ENCODE measurements at places on chromosomes 5 and 9.

- no peaks in the 10 kb centered on the region for H3K4me1 ChIP-seq
- H3K27ac ChIP-seq: no peak overlapping the region
Observed at GRCh38 chr5:97164846-97165245, 18.2 kb downstream of the RIOK2 start.

GRCh38 chr5:14870337-14871213, 1.0 kb downstream of the ANKH start:
- DNase-seq: peak; percentile 32
- H3K27me3 ChIP-seq: no peaks in the 10 kb centered on the region
- H3K4me3 ChIP-seq: peak overlapping the region; percentile 56
- no peaks in the 10 kb centered on the region for H3K36me3 ChIP-seq

- no peak for DNase-seq
Observed at GRCh38 chr9:19130436-19130835, 3.1 kb upstream of the PLIN2 start.

DNA sequence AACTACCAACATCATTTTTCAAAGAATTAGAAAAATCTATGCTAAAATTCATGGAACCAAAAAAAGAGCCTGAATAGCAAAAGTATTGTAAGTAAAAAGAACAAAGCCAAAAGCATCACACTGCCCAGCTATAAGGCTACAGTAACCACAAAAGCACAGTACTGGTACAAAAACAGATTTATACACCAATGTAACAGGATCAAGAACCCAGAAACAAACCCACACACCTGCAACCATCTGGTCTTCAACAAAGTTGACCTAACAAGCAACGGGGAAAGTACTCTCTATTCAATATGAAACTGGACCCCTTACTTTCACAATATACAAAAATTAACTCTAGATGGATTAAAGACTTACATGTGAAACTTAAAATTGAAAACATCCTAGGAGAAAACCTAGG, 94.2 kb upstream of the TARS1 start:
- DNase-seq: no peak
- no peak overlapping the region for H3K4me3 ChIP-seq
- H3K27me3 ChIP-seq: no peaks in the 10 kb centered on the region
- H3K4me1 ChIP-seq: no peaks in the 10 kb centered on the region

- no peaks in the 10 kb centered on the region for H3K4me1 ChIP-seq
- DNase-seq: no peak
- H3K36me3 ChIP-seq: no peaks in the 10 kb centered on the region
- no peak overlapping the region for H3K27ac ChIP-seq
Observed at GRCh38 chr5:35308421-35308820, 78.1 kb upstream of the PRLR start.

DNA sequence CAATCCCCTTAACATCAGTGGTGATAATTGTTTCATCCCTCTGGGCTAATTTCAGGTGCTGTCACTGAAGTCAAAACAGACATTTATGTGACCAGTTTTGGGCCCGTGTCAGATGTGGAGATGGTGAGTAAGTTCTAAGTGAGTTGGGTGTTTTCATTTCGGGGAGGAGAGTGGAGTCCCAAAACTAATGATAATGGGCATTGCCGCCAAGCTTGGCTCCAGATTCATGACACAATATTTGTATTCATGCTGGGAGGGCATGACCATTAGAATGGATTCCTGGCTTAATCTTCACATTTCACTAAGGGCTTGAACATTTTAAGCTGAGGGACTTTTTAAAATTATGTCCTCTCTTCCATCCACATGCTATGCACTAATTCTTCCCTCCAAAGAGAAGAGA, 1.4 kb downstream of the GABRA6 start:
- H3K27ac ChIP-seq: no peak overlapping the region
- no peaks in the 10 kb centered on the region for H3K36me3 ChIP-seq
- no peak for DNase-seq
- H3K4me1 ChIP-seq: no peaks in the 10 kb centered on the region
- H3K4me3 ChIP-seq: no peak overlapping the region
- no peaks in the 10 kb centered on the region for H3K27me3 ChIP-seq

GRCh38 chr5:20956134-20956533, 968.1 kb upstream of the CDH18 start:
- no peak for DNase-seq
- no peak overlapping the region for H3K4me3 ChIP-seq
- no peaks in the 10 kb centered on the region for H3K4me1 ChIP-seq
- no peaks in the 10 kb centered on the region for H3K27me3 ChIP-seq
- H3K27ac ChIP-seq: no peak overlapping the region
- no peaks in the 10 kb centered on the region for H3K36me3 ChIP-seq

DNA sequence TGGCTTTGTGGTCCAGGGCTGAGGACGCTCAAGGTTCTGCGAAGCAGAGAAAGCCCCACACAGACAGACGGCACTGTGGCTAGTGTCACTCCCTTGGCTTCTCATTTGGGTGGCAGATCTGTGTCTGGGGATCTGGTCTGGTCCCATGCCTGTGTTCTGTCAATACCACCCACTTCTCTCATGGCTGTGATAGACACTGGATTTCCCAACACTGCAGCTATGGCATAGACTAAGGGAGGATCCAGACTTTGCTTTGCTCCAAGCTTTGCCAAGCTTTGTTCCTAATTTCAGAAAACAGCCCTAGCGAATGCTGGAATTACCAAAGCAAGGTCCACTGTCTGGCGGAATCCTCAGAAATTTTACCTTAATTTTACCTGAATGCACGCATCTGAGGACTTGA, 62.1 kb downstream of the GADD45G start:
- no peaks in the 10 kb centered on the region for H3K4me1 ChIP-seq
- DNase-seq: no peak
- H3K4me3 ChIP-seq: no peak overlapping the region
- no peaks in the 10 kb centered on the region for H3K36me3 ChIP-seq
- no peaks in the 10 kb centered on the region for H3K27me3 ChIP-seq
- no peak overlapping the region for H3K27ac ChIP-seq

- no peak overlapping the region for H3K27ac ChIP-seq
- H3K36me3 ChIP-seq: no peaks in the 10 kb centered on the region
- H3K4me1 ChIP-seq: peaks cover 7% of the 10 kb centered on the region
- peak overlapping the region; percentile 68 for H3K4me3 ChIP-seq
Observed at GRCh38 chr9:97803167-97804058, 49.6 kb upstream of the FOXE1 start.

DNA sequence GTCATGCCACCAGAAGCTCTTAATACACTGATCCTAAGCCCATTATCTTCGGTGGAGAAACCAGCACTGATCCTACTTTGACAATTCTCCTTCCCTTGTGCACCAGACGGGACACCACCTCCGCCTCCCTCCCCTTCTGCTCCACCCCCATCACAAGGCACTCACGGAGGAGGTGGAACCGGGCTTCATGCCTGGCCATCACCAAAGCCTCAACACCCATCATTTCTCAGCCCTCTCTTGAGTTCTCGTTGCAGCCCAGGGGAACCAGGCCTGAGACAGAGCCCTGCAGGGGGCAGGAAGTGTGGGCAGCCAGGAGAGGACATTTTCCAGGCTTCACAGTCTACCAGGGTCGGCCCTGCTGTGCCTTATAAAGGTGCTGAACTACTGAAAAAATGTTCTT, 160.5 kb downstream of the GOLPH3 start:
- no peak overlapping the region for H3K27ac ChIP-seq
- H3K27me3 ChIP-seq: no peaks in the 10 kb centered on the region
- no peak overlapping the region for H3K4me3 ChIP-seq
- no peak for DNase-seq
- no peaks in the 10 kb centered on the region for H3K4me1 ChIP-seq
- no peaks in the 10 kb centered on the region for H3K36me3 ChIP-seq

DNA sequence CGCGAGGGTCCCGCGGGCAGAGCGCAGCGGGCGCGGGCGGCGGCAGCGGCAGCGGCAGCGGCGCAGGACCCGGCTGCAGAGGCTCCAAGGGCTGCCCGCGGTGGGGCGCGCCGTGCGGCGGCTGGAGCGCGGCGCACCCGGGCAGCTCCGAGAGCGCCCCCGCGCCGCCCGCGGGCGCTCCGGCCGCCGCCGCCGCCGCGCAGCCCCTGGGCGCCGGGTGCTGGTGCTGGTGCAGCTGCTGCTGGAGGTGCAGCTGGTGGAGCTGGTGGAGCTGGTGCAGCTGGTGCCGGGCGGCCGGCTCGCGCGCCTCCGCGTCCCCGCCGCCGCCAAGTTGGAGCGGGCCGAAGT, 644 bp downstream of the IER5L start:
- H3K4me1 ChIP-seq: no peaks in the 10 kb centered on the region
- H3K4me3 ChIP-seq: peak overlapping the region; percentile 71
- no peak for DNase-seq
- peak overlapping the region; percentile 61 for H3K27ac ChIP-seq
- H3K36me3 ChIP-seq: no peaks in the 10 kb centered on the region

DNA sequence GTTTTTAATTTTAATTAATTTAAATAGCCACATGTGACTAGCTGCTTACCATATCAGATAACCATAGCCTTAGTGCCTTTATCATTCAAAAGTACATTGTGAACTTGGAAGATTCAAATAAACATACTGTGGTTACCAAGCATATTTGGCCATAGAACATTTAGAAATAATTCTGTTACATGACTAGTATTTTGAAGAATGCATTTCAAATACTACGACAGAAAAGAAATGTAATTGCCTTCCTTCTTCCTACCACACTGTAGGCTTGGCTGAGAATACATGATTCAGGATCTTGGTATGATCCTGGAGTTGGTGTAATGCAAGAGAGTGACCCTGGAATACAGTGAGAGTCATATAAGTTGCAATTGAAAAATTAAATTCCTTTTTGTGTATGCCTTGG, 109.7 kb upstream of the PCA3 start:
- no peak overlapping the region for H3K4me3 ChIP-seq
- no peaks in the 10 kb centered on the region for H3K36me3 ChIP-seq

DNA sequence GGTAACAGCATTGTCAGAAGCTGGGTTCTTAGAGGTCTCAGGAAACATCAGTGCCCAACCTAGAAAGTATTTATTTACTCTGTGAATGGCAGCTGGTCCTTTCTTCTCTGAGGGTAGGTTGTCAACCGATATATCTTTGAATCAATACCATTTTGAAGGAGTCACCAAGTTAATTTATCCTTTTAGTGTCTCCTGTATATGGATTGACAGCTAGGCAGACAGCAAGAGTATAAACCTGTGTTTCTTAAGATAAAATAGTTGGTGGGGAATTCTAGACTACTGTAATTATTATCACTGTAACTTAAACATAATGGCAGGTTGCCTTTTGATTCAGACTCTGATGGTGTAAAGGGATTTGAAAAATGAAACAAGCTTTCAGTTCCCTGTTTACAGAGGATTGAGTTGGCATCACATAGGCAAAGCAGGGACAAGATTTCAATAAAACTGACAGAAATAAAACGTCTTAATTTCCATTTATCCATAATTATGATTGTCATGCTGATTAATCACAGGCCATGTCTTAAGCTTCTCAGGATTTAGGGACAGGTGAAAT, 190.8 kb upstream of the HAPLN1 start:
- DNase-seq: no peak
- no peaks in the 10 kb centered on the region for H3K36me3 ChIP-seq
- no peaks in the 10 kb centered on the region for H3K4me1 ChIP-seq
- no peak overlapping the region for H3K4me3 ChIP-seq
- no peak overlapping the region for H3K27ac ChIP-seq
- H3K27me3 ChIP-seq: no peaks in the 10 kb centered on the region

DNA sequence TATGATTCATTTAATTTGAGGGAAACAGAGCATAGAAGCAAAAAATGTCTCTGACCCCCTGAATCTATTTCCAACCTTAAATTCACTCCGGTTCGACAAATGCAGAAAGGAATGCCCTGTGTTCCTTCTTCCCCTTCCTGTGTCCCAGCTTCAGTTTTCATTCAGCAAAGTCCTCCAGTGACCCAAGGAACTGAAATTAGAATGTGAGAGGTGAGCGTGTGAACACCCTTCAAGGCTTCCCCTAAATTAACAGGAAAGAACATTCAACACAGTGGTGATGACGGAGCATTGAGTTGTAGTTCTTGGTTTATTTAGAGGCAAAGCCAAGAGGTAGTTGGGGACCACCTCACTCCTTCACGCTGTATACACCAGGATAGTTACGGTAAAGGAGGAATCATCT, 97.6 kb upstream of the CTSL start:
- H3K4me1 ChIP-seq: no peaks in the 10 kb centered on the region
- H3K4me3 ChIP-seq: no peak overlapping the region
- H3K27me3 ChIP-seq: no peaks in the 10 kb centered on the region
- no peak overlapping the region for H3K27ac ChIP-seq

- no peak for DNase-seq
- H3K4me1 ChIP-seq: no peaks in the 10 kb centered on the region
- H3K27ac ChIP-seq: no peak overlapping the region
- H3K4me3 ChIP-seq: no peak overlapping the region
- H3K27me3 ChIP-seq: peaks cover 4% of the 10 kb centered on the region
Observed at GRCh38 chr9:121607434-121608167, 43.8 kb upstream of the DAB2IP start.

DNA sequence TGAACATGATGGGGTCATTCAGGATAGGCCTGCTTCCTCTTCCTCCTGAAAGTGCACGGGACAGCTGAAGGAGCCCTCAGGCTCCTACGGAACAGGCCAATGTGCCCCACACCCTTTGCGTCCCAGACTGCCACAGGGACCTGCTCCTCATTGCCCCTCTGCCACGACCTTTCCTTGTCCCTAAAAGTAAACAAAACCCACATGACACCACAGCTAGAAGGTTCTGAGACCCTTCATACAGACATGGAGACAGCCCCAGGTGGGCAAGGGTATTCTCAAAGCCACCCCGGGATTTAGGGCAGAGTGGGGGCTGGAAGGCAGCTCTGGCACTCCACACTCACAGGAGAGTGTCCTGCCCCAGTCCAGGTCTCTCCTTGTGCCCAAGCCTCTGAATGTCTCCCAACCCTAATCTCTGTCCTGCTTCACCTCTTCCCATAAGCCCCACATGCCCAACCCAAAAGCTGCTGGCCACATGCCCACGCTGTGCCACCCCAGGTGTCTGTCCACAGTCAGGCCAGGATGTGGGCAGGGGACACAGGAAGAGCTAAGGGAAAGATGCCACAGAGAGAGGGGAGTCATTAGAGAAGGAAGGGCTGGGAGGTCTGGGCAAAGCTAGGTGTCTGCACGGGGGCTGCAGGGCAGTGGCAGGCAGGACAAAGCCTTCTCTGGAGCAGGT, 800 bp downstream of the AMBP start:
- H3K4me3 ChIP-seq: no peak overlapping the region
- no peaks in the 10 kb centered on the region for H3K4me1 ChIP-seq
- H3K36me3 ChIP-seq: no peaks in the 10 kb centered on the region
- no peaks in the 10 kb centered on the region for H3K27me3 ChIP-seq
- no peak overlapping the region for H3K27ac ChIP-seq

All from CD8-positive, alpha-beta memory T cell (primary cell).